ENCODE measurements at places on chromosomes 3 and 15.

DNA sequence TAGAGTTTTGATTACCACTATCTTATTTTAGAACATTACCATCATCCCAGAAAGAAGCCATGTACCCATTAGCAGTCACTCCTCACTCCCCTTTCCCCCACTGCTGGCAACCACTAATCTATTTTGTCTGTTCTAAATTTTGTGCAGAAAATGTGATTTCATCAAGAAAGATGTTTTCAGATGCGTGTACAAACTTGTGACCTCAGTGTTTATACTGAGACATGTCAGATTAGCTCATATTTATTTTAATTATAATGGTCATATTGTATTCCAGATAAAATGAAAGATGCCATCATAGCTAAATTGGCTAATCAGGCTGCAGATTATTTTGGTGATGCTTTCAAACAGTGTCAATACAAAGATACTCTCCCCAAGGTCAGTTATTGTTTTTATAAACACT is 27.8 kb downstream of the PDCD6IP start:
- DNase-seq, result no peak

- DNase-seq, result no peak
Observed at GRCh38 chr15:45021348-45021747, 1.6 kb upstream of the SORD start.

DNA sequence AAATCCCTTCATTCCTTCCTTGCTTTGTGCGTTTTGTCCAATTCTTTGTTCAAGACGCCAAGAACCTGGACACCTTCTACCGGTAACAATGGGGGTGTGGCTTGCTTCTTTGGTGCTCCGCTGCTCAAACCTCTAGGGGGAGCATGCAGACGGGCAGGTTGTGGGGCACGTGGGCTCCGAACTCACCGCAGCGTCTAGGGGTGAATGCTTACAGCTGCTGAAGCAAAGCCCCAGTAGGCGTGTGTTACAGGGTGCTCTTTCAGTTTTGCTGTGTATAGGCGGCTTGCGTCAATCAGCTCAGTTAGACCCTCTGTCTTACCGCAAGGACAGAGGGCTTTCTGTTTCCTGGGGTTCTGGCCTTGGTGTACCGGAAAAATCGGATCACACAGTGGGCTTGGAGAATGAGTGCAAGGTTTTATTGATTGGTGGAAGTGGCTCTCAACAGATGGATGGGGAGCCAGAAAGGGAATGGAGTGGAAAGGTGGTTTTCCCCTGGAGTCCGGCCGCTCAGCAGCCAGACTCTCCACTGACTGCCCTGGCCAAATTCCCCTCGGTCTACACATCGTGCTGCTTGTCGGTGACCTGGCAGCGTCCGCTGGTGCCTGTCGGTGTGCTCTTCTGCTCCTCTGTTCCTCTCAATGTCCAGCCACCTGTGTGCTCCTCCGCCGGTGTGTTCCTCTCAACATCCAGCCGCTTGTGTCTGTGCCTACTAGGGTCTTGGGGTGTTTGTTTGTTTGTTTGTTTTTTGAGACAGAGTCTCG is 1.2 kb upstream of the LRRC34 start:
- DNase-seq, result peak; percentile 70

GRCh38 chr15:73981761-73982221 is 10.3 kb downstream of the STOML1 start:
- no peak for DNase-seq

GRCh38 chr3:39325236-39325635 is 4.3 kb upstream of the CCR8 start:
- DNase-seq, result no peak

DNA sequence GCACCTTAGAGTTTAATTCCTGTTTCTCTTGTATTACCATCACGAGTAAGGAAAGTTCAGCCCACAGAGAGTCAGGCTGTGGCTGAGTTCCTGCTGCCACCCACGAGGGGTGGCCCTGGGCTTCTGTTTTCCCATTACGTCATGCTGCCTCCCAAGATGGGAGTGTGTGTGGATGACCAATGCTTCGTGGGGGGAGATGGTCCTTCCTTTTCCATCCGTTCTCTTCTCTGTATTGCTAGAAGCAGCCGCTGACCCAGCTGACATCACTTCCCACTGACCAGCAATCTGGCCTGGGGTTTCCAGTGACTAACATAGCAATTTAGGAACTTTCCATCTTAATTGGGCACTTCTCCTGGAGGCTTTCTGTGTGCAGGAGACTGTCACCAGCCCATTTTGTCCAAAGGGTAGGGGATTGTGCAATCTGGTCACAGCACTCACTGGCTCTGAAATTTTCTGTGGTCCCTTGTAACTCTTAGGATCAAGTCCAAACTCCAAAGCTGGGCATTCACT is 9.3 kb downstream of the IRAK2 start:
- no peak for DNase-seq

- no peak for DNase-seq
Observed at GRCh38 chr3:194178669-194179068, 42.7 kb downstream of the HES1 start.

- DNase-seq, result peak; percentile 53
Observed at GRCh38 chr3:38003371-38003816, 12.8 kb downstream of the VILL start.

GRCh38 chr3:185912929-185913901 is 24.6 kb downstream of the TRA2B start:
- no peak for DNase-seq

GRCh38 chr3:123285066-123285465 is 83.3 kb downstream of the SEC22A start:
- no peak for DNase-seq

DNA sequence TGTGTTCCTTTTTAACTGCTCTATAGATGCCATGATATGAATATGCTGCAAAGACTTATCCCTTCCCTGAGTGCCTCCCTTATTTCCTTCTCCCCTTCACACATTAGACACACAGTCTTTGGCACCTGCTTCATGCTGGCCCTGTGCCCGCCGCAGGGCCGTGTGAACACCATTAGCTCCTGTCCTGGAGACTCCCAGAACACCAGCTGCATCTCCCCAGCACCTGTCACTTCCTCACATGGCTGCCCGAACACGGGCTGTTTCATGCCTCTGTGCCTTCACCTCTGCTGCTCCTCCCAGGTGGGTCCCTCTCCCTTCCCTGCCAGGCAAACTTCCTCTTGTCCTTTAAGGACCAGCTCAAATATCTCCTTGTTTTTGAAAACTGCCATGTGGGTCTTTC is 40.5 kb upstream of the SEC13 start:
- DNase-seq, result no peak

DNA sequence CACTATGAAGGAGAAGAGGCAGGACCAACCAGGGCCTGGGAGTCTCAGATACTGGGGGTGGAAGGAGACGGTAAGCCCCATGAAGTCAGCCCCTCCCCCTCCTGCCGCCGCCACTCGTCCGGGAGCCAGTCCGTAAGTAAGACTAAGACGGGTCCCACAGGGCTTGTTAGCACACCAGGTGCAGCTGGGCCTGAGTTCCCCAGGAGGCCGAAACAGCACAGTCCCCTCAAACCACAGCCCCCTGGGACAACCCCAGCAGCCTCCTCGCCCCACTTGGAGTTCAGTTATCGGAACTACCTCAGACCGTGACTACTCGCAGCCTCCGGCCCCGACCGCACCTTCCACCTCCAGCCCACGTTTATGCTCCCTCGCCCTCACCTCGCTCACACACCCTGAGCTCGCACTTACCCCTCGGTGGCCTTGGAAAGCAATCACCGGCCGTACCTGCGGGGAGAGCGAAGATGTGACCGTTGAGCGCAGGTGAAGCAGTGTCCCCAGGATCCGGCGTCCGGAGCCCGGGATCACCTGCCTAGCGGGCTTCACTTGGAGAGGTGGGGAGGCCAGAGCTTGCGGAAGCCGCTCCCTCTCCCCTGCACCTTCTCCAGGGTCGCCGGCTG is 557 bp downstream of the ELL3 start:
- DNase-seq, result peak; percentile 12

GRCh38 chr3:114057011-114057347 is 442 bp downstream of the QTRT2 start:
- DNase-seq, result no peak
